ENCODE measurements at places on chromosomes 13 and 19.

DNA sequence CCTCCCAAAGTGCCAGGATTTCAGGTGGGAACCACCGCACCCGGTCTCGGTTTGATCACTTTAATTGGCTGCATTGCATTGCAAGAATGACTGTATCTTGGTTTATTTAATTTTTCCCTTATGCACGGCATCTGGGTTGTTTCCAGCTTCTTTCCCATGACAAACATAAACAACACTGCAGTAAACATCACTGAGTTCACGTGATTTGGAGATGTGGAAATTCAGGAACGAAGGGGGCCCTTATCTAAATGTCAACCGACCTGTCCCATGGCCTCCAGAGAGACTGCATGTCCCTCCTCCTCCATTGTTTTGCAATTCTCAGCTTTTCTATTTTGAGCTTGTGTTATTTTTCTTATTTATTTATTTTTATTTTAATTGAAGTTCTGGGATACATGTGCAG is 14.4 kb upstream of the SULT2B1 start:
- no peak for DNase-seq

DNA sequence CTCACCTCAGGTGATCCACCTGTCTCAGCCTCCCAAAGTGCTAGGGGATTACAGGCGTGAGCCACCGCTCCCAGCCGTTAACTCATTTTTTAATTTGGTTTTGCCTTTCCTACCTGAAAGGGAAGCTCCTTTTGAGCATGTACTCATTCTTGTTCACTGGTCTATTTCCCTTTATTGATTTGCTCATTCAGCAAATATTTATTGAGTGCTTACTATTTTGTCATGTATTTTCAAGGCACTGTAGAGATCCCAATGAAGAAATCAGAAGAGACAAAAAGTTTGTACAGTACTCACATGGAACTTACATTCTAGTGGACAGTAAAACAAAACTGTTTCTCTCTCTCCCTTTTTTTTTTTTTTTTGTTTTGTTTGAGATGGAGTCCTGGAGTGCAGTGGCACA is 13.8 kb downstream of the SPACA6 start:
- no peak for DNase-seq

DNA sequence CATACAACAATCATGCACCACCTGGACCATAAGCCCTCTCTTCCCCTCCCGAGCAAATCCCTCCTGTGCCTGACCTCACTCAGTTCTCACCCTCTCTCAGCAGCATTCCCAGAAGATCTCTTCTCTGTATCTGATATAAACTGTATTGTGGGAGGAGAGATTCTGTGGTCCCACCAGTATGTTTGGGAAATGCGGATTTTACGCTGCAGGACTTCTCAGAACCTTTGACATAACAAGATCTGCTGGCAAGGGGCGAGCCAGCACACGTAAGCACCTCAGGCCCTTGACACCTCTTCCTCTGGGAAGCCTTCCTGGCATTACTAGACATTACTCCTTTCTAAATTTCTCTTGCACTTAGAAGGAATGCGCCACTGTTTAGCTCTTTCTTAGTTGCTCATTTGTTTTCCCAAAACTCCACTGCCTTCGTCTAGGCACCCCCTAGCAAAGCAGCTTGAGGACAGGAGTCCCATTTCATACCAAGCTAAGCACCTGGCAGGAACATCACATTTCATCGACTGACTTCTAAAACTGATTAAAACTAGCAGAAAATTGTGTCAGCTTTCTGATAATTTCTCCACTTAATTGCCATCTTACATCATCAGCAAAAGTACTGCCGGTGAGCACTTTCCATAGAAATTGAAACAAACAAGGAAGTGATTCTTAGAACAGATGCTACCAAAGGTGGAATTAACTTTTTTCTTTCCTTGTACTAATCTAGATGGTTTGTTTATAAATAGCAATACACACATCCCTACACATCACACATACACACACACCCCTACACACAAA is 63.2 kb downstream of the CCDC70 start:
- DNase-seq, result no peak

DNA sequence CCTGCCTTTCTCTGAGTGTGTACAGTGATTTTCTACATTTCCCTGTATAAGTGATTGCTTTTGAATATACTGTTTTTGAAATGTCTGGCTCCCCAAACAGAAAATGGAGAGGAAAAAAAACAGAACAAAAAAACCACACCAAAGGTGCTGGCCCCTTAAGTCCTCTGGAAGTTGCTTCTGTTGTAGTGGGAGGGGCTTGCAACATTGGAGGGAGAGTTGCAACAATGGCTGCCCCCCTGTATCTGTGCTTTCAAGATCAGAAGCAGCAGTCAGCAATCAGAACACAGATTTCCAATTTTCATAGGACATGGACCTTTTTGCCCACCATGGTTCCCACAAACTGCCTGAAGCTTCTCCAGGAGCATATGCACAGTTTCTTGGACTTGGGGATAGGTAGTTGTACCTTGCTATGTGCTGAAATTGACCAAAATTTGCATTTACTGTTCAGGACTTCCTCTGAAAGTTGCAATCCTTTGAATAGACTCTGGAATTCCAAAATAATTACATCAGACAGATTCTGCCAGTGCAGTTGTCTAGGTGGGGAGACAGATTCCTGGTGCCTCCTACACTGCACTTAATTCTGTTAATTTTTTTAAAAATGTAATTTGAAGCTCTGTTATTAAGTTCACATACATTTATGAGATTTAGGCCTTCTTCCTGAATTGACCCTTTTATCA is 13.8 kb downstream of the BIVM start:
- DNase-seq, result no peak

- no peak for DNase-seq
These were observed 816.8 kb upstream of the PCDH9 start for GRCh38 chr13:68046903-68047302.

DNA sequence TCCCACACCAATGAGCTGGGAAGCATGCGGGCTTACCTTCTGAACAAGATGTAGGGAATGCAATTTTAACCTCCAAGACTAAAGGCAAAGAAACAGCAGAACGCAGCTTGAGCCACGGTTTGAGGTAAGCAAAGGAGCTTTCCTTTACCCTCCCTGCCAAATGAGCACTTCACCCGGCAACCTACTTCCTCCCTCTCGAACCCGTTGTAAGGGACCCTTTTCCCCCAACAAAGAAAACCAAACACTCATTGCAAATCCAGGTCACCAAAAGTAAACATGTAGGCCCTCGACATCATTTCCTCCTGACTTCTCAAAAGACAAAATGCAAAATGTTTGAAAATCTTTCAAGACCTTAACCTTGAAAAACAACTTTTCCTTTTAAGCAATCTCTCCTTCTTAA is 65.3 kb downstream of the ABCC4 start:
- no peak for DNase-seq

DNA sequence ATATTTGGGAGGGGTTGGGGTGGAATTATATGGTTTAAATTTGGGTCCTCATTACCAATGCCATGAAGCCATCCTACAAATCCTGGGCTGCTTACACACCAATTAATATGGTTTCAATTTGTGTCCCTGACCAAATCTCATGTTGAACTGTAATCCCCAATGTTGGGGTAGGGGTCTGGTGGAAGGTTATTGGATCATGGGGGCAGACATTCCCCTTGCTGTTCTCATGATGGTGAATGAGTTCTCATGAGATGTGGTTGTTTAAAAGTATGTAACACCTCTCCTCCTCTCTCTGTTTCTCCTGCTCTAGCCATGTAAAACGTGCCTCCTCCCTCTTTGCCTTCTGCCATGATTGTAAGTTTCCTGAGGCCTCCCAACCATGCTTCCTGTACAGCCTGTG is 46.6 kb upstream of the FAM124A start:
- DNase-seq, result no peak

GRCh38 chr13:41452462-41452861 is 4.9 kb upstream of the RGCC start:
- DNase-seq, result no peak

DNA sequence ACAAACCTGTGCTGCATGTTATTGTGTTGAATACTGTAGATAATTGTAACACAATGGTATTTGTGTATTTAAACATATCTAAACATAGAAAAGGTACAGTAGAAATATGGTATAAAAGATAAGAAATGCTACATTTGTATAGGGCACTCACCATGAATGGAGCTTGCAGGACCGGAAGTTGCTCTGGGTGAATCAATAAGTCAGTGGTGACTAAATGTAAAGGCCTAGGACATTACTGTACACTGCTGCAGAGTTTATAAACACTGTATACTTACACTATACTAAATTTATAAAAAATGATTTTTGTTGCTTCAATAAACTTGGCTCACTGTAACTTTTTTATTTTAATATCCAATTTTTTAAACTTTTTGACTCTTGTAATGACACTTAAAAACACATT is 34.4 kb downstream of the LMO7 start:
- no peak for DNase-seq

DNA sequence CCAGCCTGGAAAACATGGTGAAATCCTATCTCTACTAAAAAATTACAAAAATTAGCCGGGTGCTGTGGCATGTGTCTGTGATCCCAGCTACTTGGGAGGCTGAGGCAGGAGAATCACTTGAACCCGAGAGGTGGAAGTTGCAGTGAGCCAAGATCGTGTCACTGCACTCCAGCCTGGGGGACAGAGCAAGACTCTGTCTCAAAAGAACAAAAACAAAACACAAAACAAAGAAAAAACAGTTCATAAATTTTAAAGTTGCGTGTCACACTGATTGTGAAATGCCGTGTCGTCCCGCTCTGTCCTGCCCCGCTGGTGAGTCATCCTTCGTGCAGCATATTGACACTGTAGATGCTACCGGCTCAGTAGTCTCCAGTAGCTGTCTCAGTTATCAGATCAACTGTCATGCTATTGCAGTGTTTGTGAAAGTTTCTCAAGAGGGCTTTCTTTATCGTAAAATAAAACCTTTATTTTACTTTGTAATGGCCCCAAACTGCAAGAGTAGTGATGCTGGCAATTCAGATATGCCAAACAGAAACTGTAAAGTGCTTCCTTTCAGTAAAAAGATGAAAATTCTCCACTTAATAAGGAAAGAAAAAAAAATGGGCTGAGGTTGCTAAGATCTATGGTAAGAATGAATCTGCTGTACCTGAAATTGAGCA is 36.4 kb upstream of the IGFL1 start:
- DNase-seq, result no peak

- DNase-seq, result no peak
These were observed 155.9 kb upstream of the IPO5 start for GRCh38 chr13:97797553-97797952.

- no peak for DNase-seq
These were observed 1234.7 kb downstream of the SLITRK1 start for GRCh38 chr13:82647540-82647939.

GRCh38 chr13:58300974-58301681 is 669.6 kb downstream of the PCDH17 start:
- DNase-seq, result no peak

Measured in effector CD8-positive, alpha-beta T cell (primary cell).